Fibroblast of skin of abdomen (primary cell): ENCODE measurements at places on chromosomes 6 and 20.
A peak's percentile ranks its signal among the peaks of the same experiment; 100 is the strongest.

GRCh38 chr6:100268326-100268725, 196.4 kb downstream of the SIM1 start:
- no peak for DNase-seq

DNA sequence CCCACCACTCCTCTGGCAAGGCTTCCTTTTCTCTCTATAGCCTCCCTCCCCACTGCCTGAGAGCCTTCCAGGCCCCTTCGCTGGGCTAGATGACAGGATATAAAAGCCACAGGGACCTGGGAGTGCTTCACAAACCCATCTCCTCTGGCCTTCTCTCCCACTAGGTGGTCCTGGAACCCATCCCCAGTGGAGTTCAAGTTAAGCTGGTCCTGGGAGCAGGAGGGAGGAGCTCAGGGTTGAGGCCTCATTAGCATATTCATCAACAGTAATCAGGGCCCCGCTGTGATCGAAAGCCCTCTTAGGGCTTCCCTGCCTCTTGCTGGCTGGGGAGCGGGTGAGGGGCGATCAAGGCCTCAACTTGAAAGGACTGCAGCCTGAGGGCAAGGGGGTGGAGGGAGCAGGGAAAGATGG, 9.1 kb downstream of the EBF4 start:
- DNase-seq: no peak

GRCh38 chr20:62503401-62504178, 27.8 kb upstream of the GATA5 start:
- DNase-seq: no peak

DNA sequence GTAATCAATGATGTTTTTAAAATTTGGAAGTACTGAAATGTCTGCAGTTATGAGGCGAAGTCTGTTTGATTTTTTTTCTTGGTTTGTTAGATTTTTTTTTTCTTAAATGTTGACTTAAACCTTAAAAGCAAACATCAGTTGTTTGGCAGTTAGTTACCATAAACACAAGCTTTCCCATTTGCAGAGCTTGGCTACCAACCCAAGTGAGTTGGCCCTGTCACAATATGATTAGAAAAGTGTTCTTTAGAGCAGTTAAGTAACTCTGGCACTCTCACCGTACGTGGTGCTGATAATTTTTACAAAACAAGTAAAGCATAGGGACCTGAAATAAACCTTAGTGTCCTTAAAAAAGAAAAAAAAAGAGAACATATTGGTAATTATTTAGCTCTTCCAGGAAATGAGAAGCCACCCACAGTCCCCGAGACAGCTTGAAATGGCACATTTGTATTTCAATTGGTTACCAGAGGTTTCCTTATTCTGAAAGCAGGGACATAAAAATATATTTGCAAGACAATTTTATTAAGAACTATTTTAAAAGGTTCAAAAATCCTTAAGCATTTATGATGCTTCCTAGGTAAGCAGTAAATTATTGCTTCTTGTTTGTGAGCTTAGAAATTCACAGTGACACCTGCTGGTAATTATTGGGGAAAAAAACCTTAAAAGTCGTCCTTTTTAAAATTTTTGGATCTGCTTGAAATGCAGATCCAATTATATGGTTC, 3.9 kb downstream of the HEY2 start:
- DNase-seq: no peak

- peak; percentile 13 for DNase-seq
These were observed 16.5 kb upstream of the GPR6 start for GRCh38 chr6:109961611-109962041.

DNA sequence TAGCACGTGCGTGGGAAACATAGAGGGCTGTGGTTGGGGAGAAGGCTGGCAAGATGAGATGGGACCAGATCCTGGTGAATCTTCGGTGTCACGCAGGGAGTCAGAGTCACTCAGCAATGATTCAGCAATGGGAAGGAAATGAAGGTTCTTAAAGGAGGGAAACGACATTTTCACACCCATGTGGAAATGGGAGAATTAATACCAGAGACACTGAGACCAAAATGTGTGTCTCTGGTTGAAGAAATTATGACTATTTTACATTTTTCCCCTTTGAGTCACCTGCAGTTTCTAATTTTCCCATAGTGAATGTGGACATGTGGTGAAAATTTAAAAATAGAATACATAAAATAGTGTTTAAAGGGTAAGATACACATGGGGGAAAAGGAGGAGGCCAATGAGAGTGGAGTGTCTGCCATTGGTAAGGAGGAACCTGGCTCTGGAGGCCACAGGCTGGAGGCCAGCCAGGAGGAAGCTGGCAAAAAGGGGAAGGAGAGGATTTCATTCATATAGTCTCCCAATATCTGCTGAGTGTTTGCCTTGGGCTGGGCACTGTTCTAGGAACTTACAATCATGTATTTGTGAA, 17.5 kb downstream of the NRN1 start:
- DNase-seq: peak; percentile 84

DNA sequence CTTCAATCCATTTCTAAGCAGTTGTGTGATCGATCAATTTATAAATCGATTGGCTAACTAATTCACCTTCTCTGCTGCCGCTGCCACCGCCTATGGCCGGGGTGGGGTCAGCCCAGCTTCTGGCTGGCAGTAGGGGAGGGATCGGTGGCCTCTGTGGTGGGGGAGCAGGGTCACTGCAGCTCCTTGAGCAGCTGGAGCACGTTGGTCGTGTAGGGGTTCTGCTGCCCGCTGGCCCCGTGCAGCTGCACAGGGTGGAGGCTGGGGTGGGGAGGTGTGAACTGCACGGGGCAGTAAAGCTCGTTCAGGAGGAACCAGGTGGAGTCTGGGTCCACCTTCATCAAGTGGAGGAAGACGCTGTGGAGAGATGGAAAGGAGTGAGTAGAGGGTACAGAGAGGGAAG, 50.0 kb downstream of the TTI1 start:
- DNase-seq: no peak

DNA sequence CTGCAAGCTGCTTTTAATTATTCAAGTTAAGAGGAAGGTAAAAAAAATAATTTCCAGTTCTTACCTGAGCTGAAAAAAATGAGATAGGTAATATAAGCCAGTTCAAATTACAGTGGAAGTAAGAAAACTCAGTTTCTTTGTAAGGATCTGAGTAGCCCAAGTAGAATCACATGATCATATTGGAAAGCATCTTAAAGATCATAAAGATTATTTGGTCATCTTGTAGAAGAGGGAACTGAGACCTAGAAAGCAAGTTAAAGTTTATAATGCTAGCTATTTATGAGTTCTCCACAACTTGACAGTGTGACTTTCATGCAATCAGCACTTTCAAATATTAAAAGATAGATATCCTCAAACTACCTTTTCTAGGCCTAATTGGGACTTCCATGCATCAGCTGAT, 80.5 kb downstream of the FARS2 start:
- no peak for DNase-seq

DNA sequence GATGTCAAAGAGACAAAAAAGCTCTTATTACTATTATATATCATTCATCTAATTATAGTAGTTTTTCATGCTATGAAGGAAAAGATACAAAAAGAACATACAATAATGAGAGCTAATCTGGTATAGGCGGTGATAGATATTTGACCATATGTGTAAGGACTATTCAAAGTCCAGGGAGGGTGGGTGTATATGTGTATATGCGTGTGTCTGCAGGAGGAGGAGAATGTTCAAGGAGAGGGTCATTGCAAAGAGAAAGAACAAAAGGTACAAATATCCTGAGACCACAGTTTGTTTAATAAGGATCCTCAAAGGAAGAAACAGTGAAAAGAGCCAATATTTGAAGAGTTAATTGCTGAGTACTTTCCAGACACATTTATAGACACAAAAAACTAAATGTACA, 1288.6 kb upstream of the CITED2 start:
- DNase-seq: no peak

DNA sequence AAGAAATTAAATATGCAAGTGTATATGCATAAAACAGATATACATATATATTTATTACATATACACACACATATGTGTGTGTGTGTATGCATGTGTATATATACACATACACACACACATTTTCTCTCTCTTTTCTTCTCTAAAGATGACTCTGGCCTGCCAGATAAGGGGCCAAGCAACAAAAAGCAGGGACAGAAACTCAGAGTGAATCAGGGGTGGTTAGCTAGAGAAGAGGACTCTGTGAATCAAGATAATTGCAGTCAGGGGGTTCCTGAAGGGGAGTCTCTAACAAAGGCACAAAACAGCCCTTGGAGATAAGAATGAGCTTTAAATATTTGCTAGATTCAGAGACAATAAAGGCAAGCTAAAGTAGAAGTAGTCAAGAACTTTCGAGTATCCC, 650.5 kb downstream of the UTRN start:
- no peak for DNase-seq

GRCh38 chr6:107535626-107536025, 45.7 kb downstream of the SOBP start:
- no peak for DNase-seq

DNA sequence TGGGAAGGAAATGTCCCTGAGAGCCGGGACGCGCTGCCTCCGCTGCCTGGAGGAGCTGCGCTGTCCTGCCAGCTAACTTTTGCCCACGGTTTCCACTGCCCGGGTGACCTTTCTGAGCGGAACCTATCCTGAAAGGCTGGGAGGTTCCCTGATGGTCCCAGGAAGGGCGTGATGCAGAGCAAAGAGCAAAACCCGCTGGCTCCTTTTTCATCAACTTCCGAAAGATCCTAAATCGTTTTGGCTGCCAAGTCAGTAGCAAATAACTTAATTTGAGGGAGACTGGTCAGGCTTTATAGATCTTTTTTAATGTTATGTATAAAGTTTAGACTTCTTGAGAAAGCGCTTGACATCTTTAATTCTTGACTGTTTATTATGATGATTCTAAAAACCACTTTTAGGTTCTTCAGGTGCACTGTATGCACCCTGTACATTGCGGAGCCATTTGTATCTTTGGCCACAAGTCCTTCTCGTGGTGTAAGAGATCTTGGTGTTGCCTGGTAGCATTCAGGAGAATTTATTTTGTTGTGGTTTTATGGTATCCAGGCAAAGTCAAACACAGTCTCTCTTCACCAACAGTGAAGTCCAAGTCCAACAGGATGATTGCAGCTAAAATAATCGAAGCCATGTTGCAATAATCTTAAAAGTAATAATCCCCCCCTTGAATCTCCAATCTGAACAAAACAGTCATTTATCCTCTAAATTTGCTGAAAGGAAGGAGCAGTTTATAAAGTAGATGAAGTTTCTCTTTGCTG, at the start of gene SYNE1:
SYNE1 (minus strand) TSS at position 67 of the 752 bp plus-strand sequence. CDS start 9,031 bp downstream, outside the sequence.
- peak; percentile 8 for DNase-seq

DNA sequence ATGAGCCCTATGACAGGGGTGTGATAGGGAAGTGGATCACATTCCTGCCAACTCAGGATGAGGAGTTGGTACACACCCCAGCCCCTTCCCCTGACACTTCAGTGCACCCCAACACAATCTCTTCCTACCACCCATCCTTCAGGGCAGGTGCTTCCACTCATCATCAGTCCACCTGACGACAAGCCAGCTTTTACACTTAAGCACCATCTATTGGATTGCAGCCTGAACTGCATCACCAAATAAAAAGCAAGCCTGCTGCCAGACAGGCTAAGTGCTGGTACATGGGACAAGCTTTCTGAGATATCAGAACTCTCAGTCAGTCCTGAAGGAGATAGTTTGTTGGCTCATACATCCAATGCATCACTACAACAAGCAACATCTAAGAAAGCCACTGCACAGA, 69.0 kb upstream of the TMEM200A start:
- DNase-seq: no peak

DNA sequence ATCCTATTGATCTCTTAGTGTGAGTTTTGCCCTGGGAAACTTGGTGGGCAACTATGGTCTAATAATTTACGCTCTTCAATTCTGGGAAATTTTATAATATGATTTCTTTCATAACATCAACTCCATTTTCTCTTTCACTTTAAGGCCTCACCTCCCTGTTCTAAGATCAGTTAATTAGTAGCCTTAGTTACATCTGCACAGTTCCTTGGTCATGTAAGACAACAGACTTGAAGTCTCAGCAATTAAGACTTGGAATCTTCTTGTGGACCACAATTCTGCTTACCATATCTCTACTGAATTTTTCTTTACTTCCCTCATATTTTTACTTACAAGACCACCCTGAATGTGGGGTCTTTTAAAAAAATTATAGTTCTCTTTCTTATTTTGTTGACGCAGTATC, 8.7 kb downstream of the ENPP3 start:
- no peak for DNase-seq
